NCI-H510A treated with DMSO at 0.1 percent for 48 hours (cell line): ENCODE measurements at places on chromosomes 3 and 15.

DNA sequence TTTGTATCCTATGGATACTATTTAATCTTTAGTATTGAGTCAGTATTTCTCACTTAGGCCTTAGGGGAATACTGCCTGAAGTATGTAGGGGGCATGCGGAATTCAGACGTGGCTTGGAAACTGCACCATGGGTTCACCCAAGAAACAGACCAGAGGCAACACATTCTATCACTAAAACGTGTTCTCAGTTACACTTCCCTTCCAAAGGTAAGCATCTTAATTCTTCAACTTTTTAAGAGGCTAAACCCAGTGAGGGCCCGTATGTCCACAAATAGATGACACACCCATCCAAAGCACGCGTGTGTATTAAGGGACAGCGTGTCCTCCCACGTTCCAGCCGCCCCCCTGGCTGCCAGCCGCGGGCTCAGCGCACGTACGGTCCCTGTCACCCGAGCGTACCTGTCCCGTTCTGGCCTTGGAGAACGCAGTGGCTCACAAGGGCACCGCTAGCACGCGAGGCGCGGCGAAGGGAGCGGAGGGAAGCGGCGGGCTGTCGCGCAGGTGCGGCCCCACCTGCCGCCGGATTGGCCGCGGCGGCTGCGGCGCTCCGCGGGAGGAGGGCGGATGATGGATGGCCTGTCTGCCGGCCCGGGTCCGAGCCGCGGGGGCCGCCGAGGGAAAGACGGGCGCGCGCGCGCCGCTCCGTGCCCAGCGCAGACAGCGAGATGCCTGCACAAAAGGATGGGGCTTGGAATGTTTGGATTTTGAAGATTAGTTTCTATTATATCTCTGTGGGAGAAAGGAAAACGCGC, 1003.9 kb upstream of the NR2F2 start:
- DNase-seq, result no peak

DNA sequence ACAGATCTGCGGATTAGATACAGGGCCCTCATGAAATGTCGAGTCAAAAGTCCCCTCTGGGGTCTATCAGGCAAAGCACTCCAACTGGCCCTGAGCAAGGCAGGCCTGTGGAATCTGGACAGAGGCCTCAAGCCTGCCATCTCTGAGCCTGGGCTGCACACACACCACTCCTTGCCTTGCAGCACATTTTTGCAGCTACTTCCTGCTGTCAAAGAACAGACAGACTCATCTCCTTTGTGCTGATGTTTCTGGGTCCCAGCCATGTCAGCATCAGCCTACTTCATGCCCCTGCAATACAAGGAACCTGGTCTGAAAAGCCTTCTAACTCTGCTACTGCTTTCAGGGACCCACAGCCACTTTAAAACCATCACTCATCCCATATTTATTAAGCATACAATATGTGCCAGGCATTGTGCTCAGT, 60.6 kb upstream of the IL12A start:
- no peak for DNase-seq

DNA sequence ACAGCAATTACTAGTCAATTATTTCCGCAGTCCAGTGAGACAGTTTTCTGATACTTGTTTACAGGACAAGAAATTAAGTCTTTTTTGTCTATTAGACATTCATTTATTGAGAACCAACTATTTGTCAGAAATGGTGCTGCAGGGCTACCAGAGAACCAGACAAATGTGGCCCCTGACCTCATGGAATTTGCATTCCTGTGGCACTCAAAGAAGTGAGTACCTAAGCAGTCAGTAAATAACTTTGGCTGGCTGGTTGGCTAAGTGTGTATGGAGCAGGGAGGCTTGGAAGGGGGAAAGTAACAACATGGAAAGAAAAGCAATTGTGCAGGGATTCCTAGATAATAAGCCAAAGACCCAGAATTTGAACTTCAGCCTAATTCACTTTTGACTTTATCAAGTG, 837.0 kb upstream of the CFAP20DC start:
- DNase-seq, result no peak

DNA sequence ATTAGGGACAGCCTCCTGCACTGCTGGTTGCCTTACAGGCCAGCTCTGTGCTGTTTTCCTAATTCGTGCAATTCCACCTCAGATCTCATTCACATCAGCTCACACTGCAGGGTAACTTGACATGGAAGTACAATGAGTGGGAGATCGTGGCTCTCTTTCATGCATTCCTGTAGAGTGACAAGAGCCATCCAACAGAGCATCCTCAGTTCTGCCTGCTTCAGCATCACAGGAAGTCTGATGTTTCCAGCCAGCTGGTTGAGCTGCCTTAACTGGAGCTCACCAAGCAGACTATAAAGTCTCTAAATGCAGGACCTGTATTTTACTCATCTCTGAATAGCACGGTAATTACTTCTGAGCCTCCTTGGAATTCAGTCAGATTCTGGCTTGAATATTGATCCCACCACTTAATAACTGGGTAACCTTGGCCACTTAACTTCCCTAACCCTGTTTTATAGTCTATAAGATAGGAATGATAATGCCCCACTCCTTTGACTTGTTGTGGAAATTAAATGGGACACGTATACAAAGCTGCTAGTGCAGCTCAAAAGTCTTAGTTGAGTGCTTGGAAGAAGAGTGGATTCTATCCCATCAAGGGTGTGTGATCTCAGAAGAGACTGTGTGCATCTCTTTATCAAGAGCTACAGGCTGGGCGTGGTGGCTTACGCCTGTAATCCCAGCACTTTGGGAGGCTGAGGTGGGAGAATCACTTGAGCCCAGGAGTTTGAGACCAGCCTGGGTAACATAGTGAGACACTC, 1.4 kb upstream of the DIS3L start:
- DNase-seq, result no peak

DNA sequence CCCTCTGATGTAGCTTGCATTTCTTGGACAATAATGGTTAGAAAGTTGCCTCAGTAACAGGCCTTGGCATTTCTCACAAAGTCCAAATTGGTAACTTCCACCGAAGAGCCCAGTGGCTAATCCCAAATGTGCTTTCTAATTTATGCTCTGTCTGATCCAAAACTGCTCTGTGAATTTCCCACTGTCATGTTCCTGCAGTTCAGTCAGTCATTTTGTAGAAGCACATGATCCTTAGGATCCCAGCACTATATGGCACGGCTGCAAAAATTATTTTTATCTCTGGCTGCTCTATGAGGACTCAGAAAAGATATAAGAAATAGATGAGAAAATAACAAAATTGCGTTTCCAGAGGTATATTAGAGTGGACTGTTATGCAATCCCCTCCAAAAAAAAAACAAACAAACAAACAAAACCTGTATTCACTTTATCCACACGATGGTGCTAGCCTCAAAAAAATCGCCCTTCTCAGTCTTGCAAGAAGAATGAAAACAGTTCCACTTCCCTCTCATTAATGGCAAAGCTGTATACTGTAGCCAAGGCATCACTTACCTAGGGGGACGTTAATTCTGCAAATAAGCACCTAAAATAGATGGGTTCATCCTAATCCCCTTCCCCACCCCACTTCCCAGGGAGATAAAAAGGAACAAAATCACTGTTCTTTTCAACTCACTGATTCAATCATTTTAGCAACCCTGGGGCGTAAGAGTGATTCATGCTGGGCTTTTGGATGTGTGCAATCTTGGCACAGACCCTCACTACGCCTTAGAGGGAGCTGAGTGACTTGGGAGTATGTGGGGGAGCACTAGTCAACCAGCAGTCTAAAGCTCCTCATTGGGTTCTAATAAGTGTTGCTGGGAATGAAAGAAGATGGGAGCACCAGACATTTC, 61.3 kb downstream of the TMCO5A start:
- peak; percentile 14 for DNase-seq

DNA sequence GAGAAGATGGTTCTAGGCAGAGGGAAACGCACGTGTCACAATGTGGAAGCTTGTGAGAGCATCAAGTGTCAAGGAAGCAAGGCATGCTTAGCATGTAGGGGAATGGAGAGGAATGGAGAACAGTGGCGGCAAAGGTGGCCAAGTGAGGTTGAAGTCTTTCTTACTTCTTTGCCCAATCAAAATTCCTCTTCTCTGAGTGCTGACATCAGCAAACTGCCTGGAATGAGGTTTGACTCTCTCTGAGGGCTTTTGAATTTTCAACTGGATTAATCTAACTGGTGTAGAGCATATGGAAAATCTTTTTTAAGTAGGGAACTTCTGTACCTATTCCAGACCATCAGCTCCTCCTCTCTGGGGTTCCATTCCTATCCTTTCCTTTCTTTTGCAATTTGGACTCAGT, 61.9 kb upstream of the BNC1 start:
- DNase-seq, result no peak

- no peak for DNase-seq
Measured at GRCh38 chr3:184771301-184772127, 40.5 kb upstream of the VPS8 start.

GRCh38 chr3:114427285-114428043, 133.6 kb downstream of the TIGIT start:
- no peak for DNase-seq

DNA sequence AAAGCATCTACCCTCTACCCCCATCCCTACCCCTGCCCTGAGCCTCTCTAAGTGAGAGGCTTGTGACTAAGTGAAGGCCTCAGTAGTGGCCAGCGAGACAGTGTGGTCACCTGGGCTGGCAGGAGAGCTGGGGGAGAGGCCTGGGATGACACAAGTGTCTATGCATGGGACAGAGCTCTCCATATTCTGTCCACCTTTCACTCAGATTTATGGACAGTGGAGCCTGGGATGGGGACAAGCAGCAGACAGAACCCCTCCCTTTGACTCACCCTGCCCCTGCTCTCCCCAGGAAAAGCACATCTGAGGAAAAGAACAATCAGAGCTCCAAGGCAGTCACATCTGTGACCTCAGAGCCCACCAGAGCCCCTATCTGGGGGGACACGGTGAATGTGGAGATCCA, 26.0 kb downstream of the CCDC33 start:
- DNase-seq, result no peak

DNA sequence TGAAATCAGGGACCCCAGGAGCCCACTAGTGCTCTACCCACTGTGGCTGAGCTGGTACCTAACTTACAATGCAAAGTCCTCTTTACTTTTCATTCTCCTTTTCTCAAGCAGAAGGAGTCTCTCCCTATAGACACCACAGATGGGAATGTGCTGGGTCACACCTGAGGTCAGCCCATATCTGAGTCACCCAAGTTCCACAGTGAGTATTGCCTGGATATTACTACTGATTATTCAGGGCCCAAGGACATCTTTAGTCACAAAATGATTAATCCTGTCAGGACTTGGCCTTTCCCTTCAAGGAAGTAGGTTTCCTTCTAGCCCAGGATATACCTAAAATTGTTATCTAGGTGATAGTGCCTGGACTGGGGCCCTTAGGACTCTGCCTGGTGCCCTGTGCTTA, 1305.2 kb downstream of the SI start:
- no peak for DNase-seq

DNA sequence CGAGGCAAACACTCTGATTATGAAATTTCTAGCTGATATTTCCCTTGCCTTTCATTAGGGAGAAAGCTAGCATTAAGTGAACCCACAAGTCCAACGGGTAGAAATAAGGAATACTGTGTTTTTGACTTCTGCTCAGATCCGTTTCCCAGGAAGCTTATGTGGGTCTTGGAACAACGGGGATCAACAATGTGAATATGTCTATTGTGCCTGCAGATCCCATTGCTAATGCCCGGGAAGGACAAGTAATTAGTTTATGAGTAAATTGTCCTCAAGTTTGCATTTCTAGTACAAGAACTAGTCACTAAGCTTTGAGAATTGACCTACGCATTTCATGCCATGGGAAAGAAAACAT, 236.4 kb downstream of the UACA start:
- DNase-seq, result no peak

- DNase-seq, result no peak
Measured at GRCh38 chr3:34198309-34198708, 399.9 kb downstream of the PDCD6IP start.

GRCh38 chr3:155412904-155413303, 119.4 kb upstream of the STRIT1 start:
- no peak for DNase-seq

DNA sequence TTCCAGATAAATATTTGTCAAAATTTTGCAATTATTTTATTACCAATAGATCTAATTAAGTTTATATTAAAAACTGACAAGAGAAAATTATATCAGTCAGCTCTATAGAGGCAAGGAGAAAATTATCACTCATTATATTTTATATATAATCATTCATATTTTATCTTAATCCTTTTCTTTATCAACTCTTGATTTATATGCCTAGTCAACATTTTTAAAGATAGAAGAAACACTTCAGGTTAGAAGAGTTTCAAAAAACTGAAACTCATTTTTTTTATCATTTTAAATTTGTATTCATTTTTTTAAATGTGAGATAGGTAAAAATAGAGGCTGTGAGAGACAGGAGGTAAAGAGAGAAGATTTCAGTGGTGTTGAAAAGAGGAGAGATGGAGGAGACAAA, 217.3 kb upstream of the P2RY1 start:
- DNase-seq, result no peak

- DNase-seq, result no peak
Measured at GRCh38 chr3:153289334-153289808, 127.3 kb downstream of the RAP2B start.

GRCh38 chr3:179452176-179452564, 900 bp upstream of the GNB4 start:
- no peak for DNase-seq

- no peak for DNase-seq
Measured at GRCh38 chr3:17479681-17480405, 262.6 kb downstream of the TBC1D5 start.

DNA sequence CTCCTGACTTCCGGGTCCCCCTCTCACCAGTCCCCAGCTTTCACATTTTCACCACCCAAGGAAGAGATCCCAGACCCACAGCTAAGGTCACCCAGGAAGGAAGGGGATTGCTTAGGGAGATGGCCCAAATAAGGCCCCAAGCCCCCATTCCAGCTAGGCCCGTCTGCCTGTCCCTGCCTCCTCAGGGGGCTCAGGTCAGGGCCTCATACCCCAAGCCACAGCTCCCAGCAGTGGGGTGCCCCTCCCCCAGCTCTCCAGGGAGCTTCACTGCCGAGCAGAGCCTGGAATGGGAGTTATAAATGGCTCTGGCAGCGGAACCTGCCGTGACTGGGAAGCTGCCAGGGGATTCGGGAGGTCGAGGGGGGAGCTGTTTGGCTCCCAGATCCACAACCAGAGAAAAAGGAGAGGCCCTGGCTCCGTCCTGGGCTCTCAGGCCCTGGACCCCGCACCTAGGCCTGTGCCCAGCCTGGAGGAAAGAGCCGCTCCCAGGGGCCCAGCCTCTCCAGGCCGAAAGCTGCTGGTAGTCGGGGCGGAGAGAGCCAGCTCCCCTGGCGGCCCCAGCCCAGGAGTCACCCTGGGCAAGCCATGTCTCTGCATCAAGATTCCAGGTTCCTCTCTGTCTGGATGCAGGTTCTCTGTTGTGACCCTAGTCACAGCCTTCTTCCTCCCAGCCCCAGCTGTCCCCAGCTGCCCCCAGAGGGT, 550 bp downstream of the CCDC9B start:
- DNase-seq, result no peak

DNA sequence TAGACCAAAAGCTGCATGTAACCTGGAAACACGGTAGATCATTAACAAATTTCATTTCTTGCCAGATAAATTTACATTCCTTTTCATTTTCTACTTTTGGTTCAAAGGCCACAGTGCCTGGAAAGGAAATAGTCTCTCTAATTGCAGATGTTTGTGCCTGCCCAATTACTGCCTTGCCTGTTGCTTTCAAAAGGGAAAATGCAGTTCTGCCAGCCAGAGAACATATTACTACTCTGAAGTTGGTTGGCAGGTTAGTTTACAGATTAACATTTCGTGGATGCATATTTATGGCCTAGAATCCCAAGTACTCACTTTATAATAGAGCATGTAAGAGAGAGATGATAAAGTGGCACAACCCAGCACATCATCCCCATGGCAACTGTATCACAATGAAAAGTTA, 124.3 kb upstream of the LRRC3B start:
- DNase-seq, result no peak
